Large intestine (tissue), 12 donors: ENCODE measurements at places on chromosomes 12 and 14. TPM values are rescaled to one million over a fixed set of nuclear protein-coding genes. Genes with fewer than 3 reads are reported as not detected.

Gene TCL1B
- 0.03 TPM for polyA plus RNA-seq

Gene SERPINA12
- not detected for polyA plus RNA-seq

Gene GYS2
- 0.03 TPM for polyA plus RNA-seq

Gene TEX52
- polyA plus RNA-seq: 2.8 TPM

Gene NAA25
- polyA plus RNA-seq: 19.4 TPM

Gene HELB
- polyA plus RNA-seq: 3.5 TPM

Gene DBX2
- polyA plus RNA-seq: 0.01 TPM

Gene MUCL1
- polyA plus RNA-seq: not detected

Gene MFAP5
- polyA plus RNA-seq: 7.6 TPM

Gene EIF2S3B
- 2.8 TPM for polyA plus RNA-seq

Gene WSB2
- polyA plus RNA-seq: 68.1 TPM

Gene MANSC4
- polyA plus RNA-seq: 0.19 TPM
